ENCODE measurements at places on chromosomes 6 and 20.
A peak's percentile ranks its signal among the peaks of the same experiment; 100 is the strongest.

- DNase-seq = no peak
Observed at GRCh38 chr6:53944543-53944942, 149.7 kb downstream of the LRRC1 start.

GRCh38 chr6:3517350-3517749 is 60.5 kb upstream of the SLC22A23 start:
- peak; percentile 93 for DNase-seq

DNA sequence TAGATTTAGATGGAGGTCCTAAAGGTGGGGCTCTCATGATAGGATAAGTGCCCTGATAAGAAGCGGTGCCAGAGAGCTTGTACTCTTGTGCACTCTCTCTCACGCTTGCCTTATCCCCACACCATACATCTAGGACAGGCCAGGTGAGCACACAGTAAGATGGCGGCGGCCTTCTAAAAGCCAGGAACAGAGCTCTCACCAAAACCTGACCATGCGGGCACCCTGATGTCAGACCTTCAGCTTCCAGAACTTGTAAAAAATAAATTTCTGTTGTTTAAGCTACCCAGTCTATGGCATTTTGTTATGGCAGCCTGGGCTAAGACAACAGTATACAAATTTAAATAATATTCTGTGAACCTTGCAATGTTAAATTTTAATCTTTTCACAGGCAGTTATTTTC is 40.8 kb upstream of the CALHM6 start:
- DNase-seq = no peak

- DNase-seq = no peak
Observed at GRCh38 chr6:30914854-30915590, 984 bp downstream of the VARS2 start.

- DNase-seq = no peak
Observed at GRCh38 chr6:139239064-139239463, 52.7 kb downstream of the TXLNB start.

- no peak for DNase-seq
Observed at GRCh38 chr20:19995220-19995863, 21.8 kb upstream of the NAA20 start.

GRCh38 chr6:14035071-14035847 is 82.3 kb upstream of the CD83 start:
- DNase-seq = peak; percentile 62

DNA sequence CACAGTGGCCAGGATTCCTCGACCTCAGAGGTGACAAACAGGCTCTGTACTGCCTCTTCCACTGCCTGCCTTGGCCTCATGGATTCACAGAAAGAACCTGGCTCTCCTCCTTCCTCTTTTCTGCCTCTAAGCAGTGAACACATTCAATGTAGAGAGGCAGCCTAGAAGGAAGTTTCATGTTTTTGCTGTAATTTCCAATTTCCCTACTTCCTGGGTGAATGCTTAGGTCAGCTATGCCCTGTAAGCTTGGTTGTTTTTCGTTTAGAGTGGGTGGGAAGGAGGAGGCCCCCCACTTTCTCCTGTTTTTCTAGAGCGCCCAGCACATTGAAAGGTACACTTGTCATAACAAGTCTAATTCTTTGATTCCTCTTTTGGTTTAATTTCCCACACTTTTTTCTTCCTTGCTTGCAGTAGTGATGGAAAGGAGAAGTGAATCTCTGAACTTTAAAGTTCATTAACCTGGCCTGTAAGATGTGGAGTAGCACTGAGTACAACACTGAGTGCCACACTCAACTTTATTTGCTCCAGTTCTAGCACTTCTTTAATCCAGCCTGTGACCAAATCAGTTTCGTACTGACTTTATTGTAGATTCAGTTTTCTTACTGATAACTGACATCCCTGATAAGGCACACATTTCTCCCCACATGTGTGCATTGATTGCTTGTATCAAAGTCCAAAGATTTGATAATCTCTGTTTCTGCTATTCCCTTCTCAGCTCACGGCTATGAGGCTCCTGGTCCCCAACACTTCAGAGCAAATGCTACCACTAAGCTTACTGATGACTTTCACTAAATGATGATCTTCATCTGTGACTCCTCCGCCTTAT is 100.0 kb upstream of the MAN1A1 start:
- DNase-seq = no peak

DNA sequence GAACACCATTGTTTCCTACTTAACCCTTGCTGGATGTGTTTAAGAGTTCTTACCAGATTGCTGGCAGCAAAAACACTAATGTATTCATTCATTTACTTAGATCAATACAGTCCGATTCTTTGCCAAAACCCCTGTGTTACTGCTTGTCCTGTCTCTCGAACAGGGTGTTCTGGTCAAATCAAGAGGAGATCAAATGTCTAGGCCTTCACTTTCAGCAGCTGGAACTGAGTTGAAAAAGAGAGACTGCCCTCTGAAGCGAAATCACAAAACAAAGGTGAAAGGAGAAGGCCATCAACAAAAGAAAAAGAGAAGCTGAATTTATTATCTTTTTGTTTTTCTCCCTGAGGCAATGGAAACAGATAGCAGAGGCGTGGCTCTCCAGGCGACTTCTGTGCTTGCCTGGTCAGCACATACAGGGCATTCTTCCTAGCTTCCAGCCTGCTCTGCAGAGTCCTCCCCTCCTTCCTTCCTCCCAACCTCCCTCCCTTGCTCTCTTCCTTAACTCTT is 44.1 kb upstream of the GCM1 start:
- DNase-seq = no peak

GRCh38 chr20:3011752-3012151 is 31.7 kb upstream of the GNRH2 start:
- DNase-seq = no peak

- no peak for DNase-seq
Observed at GRCh38 chr20:63691711-63692435, 4.6 kb upstream of the TNFRSF6B start.

GRCh38 chr6:16592223-16592911 is 168.9 kb downstream of the ATXN1 start:
- no peak for DNase-seq

DNA sequence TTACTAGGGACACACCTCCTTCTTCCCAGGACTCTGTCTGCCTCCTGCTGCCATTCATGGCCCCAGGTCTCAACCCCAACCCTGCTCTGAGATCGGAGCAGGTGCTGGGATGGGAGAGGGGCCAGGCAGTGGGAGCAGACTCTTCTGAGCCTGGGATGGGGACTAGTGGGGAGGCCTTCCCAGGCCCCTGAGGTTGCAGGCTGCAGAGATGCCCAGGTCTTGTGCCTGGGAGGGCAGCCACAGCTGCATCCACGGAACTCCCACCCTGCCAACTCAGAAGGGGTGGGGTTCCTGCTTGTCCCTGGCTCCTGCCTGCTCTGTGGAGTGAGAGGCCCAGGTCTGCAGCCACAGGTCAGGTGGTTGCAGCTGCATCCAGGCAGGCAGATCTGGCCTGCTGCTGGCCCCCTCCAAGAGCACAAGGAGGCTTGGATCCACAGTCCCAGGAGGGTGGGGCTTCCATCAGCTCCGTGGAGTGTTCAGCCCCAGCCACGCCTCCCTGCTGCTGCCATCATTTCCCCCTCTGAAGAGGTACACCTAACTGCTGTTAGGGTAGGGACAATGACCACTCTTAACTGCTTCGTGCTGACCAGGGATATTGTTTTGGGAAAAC is 2.9 kb upstream of the SLC22A1 start:
- no peak for DNase-seq

- DNase-seq = no peak
Observed at GRCh38 chr6:118581489-118581959, 33.4 kb downstream of the PLN start.

DNA sequence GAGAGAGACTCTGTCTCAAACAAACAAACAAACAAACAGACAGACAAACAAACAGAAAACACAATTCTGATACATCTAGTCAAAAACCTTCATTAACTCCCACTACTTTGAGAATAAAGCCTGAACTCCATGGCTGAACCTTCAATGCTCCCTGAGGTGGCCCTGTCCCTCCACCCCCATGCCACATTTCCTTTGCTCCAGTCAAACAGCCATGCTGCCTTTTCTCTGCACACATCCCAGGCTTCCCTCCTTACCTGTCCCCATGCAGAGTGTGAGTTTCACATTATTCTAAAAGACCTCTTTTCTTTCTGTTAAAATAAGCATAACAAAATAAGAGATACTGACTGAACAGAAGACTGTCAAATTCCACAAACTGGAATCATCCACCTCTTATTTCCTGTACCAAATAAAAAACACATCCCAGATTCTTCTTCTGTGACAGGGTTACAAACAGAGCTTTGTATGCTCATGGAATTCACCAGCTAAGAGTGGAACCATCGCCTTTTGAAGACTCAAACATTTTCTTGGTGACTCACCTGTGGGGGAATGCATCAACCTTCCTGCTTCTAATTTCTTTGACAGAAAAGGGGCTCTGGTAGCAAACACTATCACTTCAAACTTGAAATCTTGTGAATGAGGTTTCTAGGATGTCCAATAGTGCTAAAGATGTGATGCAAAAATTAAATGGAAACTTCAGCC is 71.0 kb upstream of the SLC22A16 start:
- no peak for DNase-seq

DNA sequence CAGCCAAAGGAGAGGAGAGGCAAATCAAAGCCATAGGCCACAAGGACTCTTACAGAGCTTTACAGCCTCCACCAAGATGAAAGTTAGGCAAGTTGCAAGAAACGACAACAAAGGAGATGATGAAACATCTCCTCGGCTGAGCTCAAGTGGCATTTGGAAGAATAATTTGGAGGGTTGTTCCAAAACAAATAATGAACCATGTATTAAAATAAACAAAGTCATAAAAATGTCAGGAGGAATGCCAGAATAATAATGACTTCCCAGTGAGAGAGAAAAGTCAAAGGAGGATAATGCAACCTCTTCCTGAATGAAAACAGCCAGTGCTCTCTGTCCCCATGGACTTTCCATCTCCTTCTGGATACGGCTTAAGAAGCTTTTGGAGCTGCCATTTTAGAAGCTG is 371.4 kb upstream of the ID4 start:
- peak; percentile 86 for DNase-seq

GRCh38 chr20:4951299-4951698 is 50.0 kb downstream of the SLC23A2 start:
- DNase-seq = no peak

DNA sequence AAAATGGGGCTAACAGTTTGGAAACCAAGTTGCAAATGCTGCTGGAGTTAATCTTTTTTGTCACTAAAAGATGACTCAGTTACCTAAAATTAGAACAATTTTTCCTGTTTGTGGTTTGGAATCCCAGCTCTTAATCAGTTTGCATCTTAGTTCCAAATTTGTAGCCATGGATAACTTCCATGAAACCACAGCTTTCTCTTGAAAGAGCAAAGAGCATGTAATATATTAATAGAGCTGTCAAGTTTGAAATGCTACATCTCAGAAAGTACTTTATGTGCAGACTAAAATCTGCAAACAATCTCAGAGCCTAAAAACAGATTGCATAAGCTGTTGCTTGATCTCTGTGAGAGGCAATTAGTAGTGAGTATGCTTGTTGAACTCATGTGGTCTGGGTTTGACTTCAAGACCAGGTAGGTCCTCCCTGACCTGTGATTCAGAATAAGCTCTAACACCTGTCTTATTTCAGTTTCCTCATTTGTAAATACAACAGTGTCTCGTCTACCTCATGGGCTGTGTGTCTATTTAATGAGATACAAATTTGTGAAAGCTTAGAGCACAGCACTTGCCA is 23.5 kb downstream of the DHX35 start:
- peak; percentile 82 for DNase-seq

DNA sequence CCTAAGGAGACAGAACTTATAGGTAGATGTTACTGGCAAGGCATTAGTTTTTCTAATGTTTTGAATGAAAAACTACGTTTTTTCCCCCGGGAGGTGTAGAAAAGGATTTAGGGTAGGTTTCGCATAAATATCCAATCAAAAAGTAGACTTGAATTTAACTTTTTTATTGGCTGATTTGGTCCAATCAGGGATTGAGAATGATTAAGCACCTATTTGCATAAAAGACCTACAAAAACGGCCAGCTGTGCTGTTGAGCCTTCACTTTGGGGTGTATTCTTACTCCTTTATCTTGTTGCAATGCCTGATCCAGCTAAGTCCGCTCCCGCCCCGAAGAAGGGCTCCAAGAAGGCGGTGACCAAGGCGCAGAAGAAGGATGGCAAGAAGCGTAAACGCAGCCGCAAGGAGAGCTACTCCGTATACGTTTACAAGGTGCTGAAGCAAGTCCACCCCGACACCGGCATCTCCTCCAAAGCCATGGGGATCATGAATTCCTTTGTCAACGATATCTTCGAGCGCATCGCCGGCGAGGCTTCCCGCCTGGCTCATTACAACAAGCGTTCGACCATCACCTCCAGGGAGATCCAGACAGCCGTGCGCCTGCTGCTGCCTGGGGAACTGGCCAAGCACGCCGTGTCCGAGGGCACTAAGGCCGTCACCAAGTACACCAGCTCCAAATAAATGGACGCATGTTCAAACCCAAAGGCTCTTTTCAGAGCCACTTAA is 113.5 kb upstream of the BTN3A2 start:
- DNase-seq = no peak

DNA sequence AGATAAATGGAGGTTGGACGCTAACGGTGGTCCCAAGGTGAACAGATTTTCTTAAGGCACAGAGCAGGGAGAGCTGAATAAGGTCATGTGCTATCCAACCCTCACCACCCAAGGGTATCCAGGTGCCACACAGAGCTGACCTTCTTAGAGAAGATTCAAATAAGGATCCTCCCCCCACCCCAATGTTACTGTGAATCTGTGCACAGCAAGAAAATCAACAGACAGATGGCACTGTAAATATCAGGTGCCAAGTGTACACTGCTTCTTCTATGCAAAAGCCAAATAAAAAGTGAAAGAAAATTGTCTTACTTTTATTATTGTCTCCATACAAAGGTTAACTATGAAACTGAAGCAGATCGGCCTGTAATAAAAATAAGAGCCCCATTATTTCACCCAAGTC is 96.9 kb downstream of the PAK5 start:
- DNase-seq = no peak

- no peak for DNase-seq
Observed at GRCh38 chr6:163354085-163354484, 60.4 kb upstream of the QKI start.

GRCh38 chr20:20079102-20079784 is 26.9 kb downstream of the CFAP61 start:
- DNase-seq = no peak

GRCh38 chr6:45605971-45606370 is 228.2 kb upstream of the SUPT3H start:
- DNase-seq = no peak

DNA sequence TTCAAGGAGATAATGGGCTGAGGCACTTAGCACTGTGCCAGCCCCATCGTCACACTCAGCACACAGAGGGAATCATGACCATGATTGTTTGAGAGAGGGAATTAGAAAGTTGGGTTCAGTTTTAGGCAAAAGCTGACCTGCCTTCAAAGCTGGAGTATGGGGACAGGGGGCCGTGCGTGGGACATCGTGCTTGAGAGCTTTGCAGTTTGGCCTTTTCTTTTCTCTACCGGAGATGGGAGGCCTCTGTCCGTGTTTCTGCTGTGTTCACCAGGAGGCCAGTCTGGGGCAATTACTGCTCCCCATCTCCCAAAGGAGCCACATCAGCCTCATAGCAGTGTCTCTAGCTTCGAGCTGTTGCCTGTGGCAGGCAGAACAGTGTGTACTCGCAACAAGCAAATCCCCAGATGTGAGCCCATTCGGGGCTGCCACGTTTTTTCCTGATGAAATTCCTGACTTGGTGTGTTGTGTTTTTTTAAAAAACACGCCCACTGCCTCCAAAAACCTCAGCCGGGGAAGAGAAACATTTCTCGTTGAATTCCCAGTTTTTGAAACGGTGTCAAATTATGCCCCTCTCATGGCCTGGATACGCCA is 20.2 kb downstream of the EYA2 start:
- DNase-seq = no peak
